Endothelial cell of umbilical vein (primary cell): ENCODE measurements at places on chromosomes 6 and 20.

GRCh38 chr6:31438222-31438621, 34.8 kb downstream of the MICA start:
- DNase-seq = no peak

DNA sequence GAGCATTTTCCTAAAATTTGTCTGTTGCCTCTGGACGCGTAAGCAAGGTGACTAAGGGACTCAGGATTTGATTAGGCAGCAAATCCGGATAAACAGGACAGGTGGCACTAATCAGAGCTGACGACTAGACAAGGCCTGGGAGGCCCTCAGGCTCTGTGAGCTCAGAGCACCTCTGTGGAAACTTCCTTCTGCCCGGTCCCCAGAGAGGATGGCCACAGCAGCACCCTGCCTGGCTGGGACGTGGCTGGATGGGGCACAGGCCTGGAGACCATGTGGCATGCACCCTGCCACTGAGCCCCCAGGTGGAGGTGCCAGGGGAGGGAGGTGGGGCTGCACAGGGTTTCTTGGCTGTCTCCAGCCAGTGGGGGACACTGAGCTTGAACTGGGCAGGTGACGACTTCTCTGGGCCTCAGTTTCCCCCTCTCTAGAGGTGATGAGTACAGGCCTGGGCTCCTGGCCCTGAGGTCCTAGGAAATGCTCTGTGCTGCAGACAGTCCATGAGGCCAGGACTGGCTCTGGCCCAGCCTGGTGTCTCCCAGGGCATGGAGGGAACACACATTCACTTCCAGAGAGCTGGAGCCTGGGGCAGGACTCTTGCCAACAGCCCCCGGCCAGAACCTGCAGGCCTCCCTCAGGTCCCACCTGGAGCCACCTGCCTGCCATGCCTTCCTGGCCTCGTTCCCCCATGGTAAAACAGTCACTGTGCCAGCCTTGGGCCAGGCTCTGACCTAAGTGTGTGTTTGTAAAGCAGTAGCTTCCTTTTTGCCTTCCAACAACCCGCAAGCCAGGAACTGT, 39.6 kb upstream of the STX16 start:
- DNase-seq = peak; percentile 26

- peak; percentile 60 for DNase-seq
These were observed 16.5 kb downstream of the ACTR5 start for GRCh38 chr20:38764567-38765318.

GRCh38 chr6:19759117-19759880, 77.9 kb upstream of the ID4 start:
- no peak for DNase-seq
